ENCODE measurements at places on chromosomes 7 and 10.

GRCh38 chr7:657565-658119, 68.9 kb upstream of the DNAAF5 start:
- no peak for DNase-seq

GRCh38 chr10:35416619-35417312, 80.5 kb downstream of the CCNY start:
- no peak for DNase-seq

DNA sequence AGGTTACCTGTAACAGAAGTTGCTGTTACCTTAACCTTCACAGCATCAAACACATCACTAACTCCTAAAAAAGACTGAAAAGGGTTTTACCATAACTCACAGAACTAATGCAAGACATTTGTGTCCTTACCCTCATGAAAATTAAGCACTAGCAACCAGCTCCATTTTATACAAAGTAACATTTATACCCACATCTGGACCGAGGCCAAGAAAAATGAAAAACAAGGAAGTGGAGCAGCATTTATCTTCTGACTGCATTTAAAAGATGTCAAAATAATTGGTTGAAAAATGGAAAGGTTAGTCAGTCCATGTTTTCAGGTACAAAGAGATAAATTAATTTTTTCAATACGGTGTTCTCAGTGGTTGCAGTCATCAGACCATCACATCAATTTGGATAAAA, 3.1 kb upstream of the RBP4 start:
- DNase-seq = no peak

DNA sequence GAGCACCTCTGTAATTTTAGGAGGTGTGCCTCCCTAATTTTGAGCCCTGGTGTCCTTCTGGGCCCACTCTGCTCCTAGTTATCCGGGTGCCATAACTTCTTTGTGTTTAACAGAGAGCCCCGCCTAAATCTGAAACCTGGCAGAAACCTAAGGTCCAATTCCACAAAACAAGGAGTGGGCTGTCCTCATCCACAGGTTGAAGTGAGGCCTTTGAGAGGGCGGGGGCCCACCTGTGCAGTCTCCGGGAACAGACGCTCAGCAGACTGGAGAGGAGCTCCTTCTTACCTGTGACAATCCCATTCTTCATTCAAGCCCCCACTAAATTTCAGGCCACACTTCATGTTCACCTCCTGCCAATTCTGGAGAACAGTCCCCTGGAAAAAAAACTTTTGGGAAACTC, 10.9 kb downstream of the TMEM72 start:
- no peak for DNase-seq

- no peak for DNase-seq
Observed at GRCh38 chr10:43082746-43083145, 5.9 kb downstream of the RET start.

DNA sequence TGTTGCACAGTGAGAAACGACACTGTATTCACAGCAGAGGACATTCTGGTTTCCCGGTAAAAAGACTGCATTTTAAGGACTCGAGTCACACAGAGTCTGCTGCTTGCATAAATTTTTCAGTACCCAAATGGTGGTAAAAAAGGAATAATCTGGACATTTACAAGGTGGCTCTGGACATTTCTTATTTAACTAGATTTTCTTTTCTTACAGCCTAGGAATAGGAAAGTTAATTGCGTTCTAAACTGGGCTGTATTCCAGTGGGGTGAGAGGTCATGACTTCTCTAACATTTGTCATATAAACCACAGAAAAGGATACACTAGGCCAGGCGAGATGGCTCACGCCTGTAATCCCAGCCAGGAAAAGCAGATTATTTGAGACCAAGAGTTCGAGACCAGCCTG, 237.5 kb upstream of the KLF6 start:
- DNase-seq = no peak

DNA sequence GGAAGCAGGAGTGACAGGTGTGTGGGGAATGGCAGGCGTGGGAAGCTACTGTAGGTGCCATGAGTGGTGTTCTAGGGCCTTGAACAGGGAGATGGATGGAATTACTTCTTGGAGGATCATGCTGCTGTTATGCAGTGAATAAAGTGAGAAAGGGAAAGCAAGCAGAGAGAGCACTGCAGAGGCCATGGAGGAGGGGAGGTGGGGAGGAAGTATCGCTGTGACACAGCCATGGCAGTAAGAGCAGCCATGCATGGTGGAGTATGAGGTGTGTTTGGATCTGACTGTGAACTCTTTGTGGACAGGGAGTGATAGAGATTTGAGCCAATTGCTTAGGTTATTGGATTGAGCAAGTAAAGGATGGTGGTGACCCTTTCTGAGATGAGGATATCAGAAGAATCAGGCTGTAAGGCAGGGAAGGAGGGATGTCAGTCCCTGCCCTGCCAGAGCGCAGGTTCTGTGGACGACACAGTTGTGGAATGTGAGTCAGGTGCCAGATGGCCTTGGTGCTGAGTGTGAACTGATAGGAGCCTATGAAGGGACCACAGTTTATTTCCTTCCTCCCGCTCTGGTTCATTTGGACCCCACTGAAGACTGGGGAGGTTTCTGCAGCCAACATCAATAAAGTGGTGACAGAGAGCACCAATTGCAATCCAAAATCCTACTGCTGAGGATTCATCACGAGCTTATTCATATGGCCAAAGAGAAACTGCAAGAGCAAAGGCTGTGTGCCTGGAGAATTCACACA, 105.5 kb upstream of the TMEM72 start:
- DNase-seq = no peak

GRCh38 chr10:13390604-13391522, 42.8 kb upstream of the SEPHS1 start:
- no peak for DNase-seq

DNA sequence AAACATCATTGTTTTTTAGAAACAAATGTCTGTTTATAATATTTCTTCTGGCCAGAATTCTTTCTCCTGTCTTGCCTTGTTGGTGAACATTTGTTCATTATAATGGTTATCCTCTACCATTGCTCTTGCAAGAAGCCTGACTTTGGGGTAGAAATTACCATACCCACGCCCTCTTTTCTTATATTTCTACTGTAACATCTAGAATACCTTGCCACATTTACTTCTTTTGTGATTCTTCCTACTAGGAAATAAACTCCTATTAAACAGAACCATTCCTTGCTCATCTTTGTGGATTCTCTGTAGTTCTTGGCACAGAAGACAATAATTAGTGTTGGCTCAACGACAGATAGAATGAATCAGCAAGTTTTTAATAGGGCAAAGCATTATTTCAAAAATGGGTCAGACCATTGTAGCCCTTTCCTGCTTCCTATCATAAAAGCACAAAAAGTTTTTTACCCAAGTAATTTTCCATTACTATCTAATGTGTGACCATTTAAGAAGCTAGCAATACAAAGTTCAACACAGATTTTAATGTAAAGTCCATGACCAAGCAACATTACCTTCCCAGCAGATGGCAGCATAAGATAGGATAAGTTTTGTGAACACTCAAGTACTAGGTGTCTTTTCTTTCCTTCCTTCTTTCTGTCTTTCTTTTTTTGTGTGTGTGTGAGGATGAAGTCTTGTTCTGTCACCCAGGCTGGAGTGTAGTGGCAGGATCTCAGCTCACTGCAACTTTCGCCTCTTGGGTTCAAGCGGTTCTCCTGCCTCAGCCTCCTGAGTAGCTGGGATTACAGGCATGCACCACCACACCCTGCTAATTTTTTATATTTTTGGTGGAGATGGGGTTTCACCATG, 270.4 kb downstream of the HGF start:
- no peak for DNase-seq

GRCh38 chr10:103649654-103650423, 156.3 kb downstream of the NEURL1 start:
- no peak for DNase-seq

DNA sequence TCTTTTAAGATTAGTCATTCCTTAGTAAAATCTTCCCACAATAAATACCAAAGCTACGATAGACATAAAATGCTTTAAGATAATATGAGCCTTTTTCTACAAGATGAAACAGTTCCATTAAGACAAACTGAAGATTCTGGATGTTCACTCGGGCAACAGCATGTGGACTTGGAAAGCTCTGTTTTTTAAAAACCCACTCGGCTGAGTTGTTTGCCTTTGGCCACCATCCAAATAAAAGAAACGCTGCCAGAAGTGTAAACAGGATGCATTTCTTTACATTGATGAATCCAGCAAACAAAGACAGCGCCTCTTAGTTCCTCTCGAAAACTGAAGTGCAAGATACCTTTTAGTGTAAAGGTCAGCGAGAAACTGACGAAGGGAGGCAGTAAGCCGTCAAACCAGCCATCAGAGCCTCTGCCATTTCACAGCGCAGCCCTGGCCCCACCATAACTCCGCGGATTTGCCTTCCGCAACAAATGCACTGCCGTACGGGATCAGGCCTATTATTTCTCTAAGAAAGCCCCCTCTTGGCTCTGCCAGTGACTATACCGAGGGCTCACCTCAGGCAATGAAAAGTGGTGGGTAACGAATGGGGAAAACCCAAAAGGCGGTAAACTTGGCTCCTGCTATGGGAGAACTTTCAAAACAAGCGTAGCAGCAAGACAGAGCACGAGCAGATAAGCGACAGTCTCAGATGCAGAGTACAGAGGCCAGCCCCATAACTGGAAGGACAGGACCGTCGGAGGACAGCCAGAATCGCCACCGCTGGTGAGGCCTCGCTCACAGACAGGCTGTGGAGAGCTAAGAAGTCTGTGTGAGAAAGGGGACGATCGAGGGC, 41.4 kb downstream of the GNA12 start:
- DNase-seq = no peak

Measured in stimulated activated naive CD4-positive, alpha-beta T cell treated with Interleukin-2 at 50 U/mL for 16 hours (primary cell).